ENCODE measurements at places on chromosomes 3 and 15. TPM values are rescaled to one million over a fixed set of nuclear protein-coding genes. Genes with fewer than 3 reads are reported as not detected.

Gene CRABP1
- not detected for total RNA-seq

Gene GOLGA6L10
- total RNA-seq = 0.23 TPM

Gene ITGA11
- total RNA-seq = 16.8 TPM

Gene KLF15
- total RNA-seq = 28.6 TPM

Gene SAXO2
- 0.51 TPM for total RNA-seq

Gene CEMIP
- total RNA-seq = 538 TPM

Gene SH2D7
- not detected for total RNA-seq

Gene ALS2CL
- 0.35 TPM for total RNA-seq

Gene TWF2
- total RNA-seq = 124 TPM

Gene CADM2
- not detected for total RNA-seq

Gene TGFBR2
- 309 TPM for total RNA-seq

Gene CALML4
- 0.77 TPM for total RNA-seq
